Occipital lobe (tissue), 3 donors: ENCODE measurements at places on chromosomes 4 and X. TPM values are rescaled to one million over a fixed set of nuclear protein-coding genes. Genes with fewer than 3 reads are reported as not detected.

DNA sequence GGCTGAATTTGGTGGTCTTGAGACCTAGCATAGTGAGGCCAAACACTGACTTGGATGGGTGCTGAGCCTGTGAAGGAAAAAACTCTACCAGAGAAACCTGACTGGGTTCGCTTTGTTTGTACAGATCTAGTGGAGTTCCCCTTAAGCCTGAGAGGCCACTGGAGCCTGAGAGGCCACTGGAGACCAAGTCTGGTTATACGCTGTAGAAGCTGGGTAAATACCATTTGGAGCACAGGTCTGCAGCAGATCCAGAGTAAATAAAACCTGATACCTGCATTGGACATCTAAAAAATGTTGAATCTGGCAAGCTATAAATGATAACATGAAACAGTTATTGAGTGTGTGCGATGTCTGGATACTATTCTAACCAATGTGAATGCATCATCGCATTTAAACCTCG, 104.3 kb upstream of the IGSF1 start:
- no peak for DNase-seq

DNA sequence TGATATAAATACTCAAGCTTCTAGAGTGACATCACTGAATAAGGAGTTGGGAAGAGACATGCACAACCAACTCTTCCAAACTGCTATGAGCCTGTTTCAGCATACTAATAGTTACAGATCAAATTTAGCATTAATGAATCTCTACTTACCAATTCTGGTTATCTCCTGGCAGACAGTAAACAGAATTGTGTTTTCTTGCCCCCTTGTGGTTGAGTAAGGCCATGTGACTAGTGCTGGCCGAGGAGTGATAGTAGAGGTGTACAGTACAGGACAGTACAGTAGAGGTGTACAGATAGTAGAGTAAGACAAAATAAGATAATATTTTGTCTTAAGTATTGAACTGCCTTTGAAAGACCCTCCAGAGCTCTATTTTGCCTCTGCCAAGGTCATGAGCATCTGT, 681.4 kb downstream of the GABRG1 start:
- no peak for DNase-seq

DNA sequence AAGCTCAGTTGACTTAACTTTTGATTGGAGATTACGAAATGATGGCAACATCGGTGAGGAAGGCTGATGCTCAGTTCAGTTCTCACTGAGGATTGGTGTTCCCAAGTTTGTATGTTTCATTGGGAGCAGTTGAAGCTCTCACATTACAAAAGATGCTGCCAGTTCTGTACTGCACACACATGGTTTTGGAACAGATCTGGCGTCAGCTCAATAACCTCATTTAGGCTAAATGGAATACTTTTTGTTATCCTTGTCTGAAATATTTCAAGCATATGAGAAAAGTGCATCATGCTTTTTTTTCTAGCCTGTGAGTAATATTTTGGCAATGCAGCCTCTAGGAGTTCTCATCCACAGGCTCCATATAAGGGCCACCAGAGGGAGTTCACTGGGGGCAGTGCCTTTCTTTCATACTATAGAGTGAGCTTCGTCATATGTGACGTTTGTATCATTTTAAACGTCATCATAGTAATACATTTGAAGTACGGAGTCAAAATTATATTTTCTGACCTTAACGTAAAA, 4.1 kb downstream of the ENPEP start:
- no peak for DNase-seq

DNA sequence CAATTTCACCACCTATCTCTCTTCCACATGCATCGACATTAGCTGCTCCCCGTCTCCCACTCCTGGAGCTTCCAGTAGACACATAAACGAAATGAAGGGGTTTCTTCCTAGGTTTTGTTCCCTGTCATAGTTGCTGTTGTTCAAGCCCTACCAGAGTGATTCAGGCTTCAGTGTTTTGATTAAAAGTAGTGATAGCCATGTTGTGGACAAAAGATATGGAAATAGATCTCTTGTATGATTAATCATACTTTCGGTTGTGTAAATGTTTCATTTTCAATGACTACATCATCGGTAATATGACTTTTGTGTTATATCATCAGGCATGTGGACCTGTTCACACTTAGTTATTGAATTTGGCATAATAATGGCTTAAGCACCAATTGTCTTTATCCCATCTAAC, 96.5 kb upstream of the KLF3 start:
- DNase-seq: no peak

- no peak for DNase-seq
Observed at GRCh38 chr4:92198711-92199110, 105.1 kb upstream of the GRID2 start.

ALAS2 gene
- total RNA-seq: 32.0 TPM
